ENCODE measurements at places on chromosomes 7 and 10. TPM values are rescaled to one million over a fixed set of nuclear protein-coding genes. Genes with fewer than 3 reads are reported as not detected.

DNA sequence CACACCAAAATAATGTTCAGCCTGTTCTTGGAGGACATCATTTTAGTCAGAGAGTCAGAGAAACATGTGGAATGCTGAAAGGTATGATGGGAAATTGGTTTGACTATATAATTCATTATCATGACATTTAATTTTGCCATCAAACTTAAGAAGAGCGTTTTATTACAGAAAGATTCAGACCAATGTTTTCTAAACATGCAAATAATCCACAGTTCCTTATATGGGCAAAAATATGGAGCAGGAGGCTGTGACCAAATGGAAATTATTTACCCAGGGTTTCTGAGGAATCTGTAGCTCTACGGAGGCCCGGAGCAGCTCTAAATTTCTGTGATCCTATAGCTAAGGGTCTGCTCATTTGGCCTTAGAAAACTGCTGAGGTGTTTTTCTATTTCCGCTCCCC, 33.2 kb downstream of the LAMB4 start:
- DNase-seq, result no peak

DNA sequence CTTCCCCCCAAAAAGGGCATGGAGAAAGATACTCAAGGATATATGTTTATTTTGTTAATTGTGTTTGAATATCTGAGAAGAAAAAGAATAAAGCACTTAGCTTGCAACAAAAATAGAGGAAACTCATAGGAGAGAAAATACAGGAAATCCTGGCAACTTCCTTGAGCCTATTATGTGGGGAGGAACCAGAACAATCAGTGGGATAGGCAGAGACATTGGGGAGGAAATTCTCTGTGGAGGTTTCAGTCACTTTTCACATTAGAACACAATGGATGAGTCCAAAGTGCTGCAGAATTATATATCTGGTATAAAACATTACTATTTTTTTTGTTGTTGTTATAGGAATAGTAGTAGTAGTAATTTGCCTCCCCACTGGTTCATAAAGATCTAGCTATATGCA, 240.1 kb downstream of the THSD7A start:
- no peak for DNase-seq

DNA sequence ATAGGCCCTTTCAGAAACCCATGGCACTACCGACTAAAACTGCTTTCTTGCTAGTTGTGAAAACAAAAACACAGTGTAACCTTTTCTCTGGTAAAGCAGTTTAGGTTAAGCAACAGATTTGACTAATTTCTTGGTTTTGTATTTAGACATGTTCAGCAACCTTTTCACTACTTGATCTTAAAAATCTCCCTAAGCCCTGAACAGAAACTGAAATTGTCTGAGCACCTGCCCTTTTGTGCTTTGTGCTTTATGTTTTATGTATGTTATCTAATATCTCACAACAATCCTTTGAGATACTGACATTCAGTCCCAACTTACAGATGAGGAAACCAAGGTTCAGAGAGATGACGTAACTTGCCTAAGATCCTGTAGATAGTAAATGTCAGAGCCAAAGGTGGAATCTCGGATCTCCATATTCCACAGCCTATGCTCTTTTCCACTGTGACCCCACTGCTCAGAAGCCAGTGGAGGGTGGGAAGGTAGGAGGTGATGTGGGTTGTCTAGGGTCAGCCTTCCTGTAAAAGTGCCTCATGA, 146.6 kb downstream of the LCOR start:
- no peak for DNase-seq

- DNase-seq, result no peak
These were observed 140.0 kb upstream of the PHYHIPL start for GRCh38 chr10:59036311-59037017.

DNA sequence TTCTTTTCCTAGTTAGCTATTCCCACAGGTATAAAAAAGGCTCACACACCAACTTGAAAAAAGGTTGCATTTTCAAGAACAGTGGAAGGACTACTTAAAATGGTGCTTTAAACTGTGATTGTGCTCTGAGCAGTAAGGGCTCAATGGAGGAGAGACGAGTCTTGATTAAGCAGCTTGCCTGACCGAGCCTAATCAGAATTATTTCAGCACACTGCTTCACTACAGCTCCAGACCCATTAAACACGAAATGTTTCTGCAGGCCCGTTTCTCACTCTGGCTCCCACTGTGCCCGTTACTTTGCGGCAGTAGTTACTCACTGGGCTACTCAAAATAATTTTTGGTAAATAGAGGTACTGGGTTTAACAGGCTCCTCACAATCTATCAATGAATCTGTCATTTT, 126.0 kb downstream of the NRCAM start:
- DNase-seq, result no peak

GRCh38 chr10:60444494-60445064, 54.9 kb upstream of the ANK3 start:
- no peak for DNase-seq

- DNase-seq, result no peak
These were observed 47.5 kb downstream of the INSYN2A start for GRCh38 chr10:127148933-127149220.

DNA sequence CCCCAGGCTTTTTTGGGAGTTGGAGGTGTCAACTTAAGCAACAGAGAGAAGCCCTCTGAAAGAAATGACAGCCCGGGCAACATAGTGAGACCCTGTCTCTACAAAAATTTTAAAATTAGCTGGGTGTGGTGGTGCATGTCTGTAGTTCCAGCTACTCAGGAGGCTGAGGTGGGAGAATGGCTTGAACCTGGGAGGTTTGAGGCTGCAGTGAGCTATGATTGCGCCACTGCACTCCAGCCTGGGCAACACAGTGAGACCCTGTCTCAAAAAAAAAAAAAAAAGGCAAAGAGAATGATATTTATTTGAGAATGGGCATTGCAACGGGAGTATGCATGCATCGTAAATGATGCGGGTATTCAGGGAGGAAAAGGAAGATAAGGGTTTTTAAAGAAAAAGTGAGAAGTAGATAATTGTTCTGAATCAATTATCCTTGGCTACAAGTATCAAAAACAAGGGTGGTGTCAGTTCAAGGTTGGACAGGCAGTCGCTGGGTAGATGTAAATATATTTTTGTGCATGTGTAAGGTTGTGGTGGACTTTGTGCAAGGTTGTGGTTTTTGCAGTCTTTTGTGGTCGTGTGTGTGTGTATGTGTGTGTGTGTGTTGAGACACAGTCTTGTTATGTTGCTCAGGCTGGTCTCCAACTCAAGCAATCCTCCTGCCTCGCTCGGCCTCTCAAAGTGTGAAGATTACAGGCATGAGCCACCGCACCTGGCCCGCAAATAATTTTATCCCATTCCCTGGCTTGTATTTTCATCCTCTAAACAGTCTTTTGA, 65.6 kb downstream of the COL26A1 start:
- DNase-seq, result peak; percentile 15

MRLN gene
- polyA plus RNA-seq, result not detected

DNA sequence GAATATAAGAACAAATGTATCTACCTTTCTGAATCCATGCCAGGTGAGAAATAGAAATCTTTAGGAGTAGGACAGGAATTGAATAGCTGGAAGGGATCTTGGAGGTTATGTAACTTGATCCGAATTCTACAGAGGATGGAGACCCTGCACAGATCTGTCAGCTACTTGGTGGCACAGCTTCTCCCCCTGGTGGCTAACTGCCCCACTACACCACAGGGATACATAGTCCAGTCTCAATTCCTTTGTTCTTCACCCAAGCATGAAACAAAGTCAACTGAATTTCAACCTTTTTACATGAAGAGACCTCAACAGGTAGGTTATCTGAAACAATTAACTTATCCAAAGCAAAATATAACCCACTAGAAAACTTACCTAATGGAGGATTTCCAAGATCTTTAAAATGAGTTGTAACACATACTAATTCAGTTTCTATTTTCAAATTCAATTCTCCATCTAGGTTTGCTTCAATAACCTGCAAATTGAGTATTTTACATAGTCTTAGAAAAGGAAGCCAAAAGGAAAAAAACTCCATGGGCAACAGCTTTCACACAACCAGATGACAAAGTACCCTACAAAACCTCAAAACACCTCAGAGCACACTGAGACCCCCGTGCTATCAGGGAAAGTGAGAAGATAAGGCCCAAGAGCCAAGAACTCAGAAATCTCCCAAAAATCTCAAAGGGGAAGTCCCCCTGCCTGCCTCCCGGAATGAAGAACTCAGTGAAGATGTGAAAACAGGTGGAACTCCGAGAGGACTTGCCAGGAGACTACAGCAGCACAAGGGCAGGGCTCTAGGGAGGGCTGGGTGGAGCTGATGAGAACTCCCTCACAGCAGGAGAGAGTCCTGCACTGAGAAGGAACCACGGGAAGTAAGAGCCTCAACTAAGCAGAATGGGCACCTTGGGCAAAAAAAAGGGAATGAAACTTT, 10.3 kb downstream of the HUS1 start:
- DNase-seq, result peak; percentile 42
